Trophoblast cell (in vitro differentiated cells and primary cell): ENCODE measurements at places on chromosomes 6 and 20.

- no peak for DNase-seq
Measured at GRCh38 chr6:74814440-74814839, 391.4 kb downstream of the COL12A1 start.

- no peak for DNase-seq
Measured at GRCh38 chr20:14454296-14454695, 116.9 kb upstream of the FLRT3 start.

DNA sequence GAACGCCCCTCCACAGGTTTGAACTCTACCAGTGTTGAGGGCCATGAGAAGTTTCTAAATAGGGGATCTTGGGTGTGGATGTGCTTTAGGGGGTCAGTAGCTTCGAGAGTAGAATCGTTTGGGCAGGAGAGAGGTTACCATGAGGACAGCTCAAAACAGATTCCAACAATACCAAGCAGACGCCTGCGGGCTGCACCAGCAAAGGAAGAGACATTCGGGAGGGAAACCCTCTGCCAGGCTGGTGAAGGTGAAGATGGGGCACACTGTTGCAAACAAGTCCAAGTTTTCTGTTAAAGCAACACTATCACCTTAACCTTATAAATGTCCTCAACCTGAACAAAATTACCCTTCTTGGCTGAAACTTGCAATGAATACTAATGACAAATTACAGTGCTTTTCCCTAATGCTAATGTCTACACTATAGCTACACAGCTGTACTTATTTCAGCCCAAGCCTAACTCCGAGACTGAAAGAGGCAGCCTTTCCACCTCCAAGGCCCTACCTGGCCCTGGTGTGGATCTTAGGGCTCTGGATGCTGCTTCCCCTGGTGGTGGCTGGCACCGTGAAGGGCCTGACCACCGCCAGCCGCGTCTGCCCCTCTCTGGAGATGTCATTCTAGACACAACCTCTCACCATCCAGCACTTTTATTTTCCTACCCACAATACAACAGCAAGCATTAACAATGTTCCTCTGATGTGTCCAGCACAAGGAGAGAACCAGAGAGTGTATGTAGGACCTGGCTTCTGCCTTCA is 80.1 kb downstream of the DLL1 start:
- no peak for DNase-seq

DNA sequence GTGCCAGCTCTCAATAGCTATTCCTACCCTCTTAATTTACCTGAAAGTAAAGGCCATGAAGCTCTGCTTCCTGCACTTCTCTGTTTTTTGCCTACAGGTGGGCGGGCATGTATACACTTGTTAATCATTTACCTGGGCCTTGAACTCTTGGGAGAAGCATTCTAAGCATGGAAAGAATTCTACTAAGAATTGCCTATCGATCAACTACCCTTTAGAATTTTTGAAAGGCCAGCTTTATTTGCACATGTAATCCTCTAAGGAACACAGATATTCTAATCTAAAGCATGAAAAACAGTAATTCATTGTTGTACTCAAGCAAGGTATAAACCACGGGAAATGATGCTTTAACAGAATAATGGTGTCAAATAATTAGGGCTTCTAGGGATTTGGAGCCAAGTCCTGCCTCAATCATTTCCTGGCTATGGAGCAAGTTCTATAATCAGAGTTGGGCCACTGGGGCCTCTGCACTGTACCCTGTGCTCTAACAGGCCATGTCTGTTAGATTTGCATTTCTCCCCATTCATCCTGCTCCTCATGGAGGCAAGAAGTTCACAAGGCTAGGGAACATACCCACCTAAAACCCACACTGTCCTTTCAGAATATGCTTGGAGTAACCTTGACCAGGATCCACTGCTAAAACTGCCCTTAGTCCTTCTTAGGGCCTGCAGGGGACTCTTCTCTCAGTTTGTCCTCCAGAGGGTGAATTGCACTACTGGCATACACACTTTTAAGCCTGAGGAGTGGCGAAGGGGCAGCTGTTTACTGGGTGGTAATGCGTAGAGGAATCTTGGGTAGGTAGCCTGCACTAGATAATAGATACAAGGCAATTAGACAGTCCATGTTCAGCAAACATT is 276.4 kb upstream of the JAG1 start:
- DNase-seq, result no peak

DNA sequence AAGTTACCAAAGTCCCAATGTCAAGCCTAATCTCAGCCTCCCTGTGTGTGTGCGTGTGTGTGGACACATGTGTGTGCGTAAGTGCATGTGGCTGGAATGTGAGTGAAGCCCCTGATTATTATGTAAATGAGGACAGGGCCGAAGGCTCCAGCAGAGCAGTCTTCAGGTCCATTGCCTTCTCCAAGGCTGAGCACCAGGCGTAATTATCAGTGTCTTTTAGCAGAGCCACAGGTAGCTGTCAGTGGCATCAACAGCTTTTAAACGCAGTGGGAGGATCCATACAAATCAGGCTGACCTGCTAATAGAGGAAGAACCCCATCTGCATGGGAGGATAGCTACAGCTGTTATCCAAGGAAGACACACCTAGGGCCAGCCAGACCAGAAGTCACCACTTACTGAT is 324.3 kb upstream of the MOCS1 start:
- DNase-seq, result no peak

GRCh38 chr20:31868853-31869672 is 1.3 kb downstream of the DUSP15 start:
- no peak for DNase-seq

DNA sequence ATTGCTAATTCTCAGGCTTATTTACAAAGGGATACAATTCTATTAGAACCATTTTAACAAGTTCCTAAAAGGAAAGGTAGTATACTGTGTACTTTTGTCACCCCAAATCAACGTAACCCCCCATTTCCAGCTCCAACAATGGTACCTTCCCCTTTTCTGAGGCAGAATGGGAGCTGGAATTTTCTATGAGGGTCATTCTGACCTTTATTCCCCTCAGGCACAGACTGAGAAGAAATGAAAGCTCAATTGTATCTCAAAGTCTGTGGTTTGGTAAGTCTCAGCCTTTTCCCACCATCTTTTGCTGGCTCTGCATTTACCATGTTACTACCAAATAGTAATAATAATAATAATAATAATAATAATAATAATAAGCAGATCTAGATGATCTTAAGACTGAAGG is 571.0 kb downstream of the RNF144B start:
- no peak for DNase-seq

GRCh38 chr6:108164815-108165706 is 761 bp upstream of the NR2E1 start:
- DNase-seq, result no peak

- DNase-seq, result no peak
Measured at GRCh38 chr6:38714239-38715015, 684 bp upstream of the DNAH8 start.

GRCh38 chr20:37903317-37904007 is 535 bp downstream of the VSTM2L start:
- DNase-seq, result no peak

DNA sequence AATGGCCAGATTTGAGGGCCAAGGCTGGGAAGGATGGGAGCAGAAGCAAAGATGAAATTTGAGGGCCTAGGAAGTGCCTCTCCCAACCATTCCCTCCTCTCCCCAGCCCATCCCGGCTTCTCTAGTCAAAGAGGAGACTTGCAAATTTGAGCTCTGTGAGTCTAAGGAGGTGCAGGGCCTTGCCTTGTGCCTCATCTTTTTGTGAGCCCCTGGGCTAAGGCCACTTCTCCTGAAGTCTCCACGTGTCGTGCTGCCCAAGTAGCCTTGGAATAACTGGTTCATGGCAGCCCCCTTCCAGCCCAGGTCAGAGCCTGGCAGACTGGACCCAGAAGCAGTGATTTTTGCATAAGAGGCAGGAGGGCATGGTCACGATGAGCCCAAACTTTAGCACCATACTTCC is 6.7 kb downstream of the PTGIS start:
- DNase-seq, result no peak

GRCh38 chr20:37686762-37687477 is 6.9 kb upstream of the CTNNBL1 start:
- DNase-seq, result no peak

- no peak for DNase-seq
Measured at GRCh38 chr20:2610326-2610725, 42.1 kb upstream of the NOP56 start.

DNA sequence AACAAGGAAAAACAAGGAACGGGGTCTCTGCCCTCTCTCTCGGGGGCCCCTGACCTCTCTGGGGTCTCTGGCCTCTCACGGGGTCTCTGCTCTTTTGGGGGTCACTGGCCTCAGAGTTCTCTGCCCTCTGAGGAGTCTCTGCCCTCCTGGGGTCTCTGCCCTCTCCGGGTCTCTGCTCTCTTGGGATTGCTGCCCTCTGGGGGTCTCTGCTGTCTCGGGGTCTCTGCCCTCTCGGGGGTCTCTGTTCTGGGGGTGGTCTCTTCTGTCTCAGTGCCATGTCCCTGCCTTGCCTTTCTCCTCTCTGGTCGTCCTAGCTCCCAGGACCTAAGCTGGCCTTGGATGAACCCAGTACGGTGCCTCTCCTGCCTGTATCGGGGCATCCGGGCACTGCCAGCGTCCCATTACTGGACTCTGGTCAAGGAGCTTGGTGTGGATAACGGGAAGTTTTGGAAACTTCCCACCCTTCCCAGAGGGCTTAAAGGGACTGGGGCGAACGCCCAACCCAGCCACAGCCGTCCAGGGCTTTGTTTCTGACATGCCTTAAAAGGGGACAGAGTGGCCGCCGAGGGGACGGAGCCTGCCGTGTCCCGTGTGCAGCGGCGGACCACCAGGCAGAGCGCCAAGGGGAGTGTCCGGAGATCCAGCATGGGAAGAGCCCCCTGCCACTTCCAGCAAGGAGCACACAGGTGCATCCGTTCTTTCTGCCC is 24.7 kb upstream of the MRGBP start:
- DNase-seq, result no peak

DNA sequence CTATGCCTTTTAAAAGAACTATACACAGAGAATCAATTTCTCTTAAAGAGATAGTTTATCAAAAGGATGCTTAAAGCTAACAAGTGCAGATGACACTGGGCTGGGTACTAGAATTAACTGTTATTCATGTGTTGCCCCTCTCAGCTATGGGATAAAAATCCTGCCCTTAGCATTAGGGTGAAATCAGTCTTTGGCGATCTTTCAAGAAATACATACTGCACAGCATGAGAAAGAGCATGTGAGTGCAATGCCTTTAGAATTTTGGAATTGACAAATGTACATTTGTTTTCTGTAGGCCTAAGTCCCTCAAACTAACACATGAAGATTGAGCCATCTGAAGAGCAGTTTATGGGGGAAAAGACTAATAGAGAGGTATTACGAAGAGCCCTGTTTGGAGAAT is 115.4 kb downstream of the ZFP64 start:
- no peak for DNase-seq

- DNase-seq, result no peak
Measured at GRCh38 chr6:29760328-29760727, 37.1 kb downstream of the HLA-F start.

DNA sequence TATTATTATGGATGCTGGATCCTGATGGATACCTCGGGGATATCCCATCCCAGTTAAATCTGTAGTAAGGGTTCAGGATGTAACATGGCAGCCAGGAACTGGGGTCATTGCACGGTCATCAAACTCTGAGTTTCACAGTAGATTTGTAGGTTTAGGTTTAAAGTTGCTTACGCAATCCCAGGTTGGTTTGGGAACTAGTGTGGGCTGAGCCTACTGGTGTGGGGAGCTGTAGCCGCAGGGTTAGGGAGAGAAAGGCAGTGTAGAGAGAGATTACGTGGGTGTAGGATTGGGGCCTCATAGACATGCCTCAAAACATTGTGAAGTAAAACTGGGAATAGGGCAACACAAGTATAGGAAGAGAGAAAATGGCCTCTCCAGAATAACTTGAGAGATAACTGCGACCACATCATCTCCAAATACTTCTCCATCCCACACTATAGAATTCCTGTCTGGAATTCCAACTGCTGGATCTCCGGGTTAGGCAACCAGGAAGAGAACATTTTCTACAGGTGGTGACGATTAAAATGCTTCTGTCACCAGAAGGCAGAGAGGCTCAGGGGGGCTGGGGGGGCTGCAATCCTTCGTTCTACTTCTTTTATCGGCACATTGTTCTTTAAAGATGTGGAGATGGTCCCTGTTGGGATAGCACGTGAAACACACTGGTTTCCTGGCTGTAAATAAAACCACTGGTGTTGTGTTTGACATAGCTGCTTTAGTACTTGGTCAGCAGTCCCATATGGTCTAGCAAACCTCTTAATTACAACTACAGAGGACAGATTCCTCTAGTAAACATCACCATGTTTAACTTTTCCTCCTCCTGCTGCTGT is 44.9 kb upstream of the TMEM170B start:
- DNase-seq, result peak; percentile 18

- peak; percentile 82 for DNase-seq
Measured at GRCh38 chr6:87702589-87702945, 534 bp upstream of the AKIRIN2 start.

DNA sequence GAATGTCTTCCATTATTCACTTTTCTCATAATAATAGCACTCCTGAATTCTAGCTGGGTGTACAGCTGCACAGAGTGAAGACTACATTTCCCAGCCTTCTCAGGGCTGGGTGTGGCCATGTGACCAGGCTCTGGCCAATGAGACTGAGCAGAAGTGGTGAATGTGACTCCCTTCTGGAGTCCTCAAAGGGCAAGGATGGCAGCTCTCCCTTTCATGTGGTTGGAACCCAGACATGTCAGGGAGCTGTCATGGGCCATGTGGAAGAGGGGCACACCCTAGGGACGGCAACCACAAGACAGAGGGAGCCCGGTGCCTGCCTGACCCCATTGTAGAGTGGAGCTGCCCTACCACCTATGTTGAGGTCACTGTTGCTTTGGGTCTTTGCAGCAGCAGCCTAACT is 312.8 kb upstream of the SULF2 start:
- DNase-seq, result no peak

DNA sequence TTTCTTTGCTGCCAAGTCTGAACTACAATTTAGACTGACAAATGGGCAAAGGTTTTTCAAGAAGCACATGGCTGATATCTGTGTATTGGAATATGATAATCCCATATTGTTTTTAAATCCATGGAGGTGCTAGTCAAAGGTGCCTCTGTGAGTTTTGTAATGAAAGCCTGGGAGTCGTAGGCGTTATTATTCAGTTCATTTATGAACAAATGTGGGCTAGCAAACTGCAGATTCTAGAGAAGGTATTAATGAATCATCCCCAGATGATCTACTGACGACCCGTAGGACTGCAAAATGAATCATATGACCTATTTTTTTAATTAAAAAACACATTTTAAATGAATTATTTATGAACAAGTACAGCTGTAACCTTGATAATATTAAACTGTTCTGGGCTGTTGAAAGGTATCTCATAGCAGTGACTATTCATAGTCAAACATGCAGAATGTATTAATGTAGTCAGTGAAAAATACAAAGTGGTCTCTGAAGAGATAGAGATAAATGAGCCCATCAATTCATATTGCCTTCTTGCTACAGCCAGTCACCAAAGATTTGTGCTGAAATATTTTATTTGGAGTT is 1317.8 kb upstream of the MAP3K7 start:
- DNase-seq, result no peak

DNA sequence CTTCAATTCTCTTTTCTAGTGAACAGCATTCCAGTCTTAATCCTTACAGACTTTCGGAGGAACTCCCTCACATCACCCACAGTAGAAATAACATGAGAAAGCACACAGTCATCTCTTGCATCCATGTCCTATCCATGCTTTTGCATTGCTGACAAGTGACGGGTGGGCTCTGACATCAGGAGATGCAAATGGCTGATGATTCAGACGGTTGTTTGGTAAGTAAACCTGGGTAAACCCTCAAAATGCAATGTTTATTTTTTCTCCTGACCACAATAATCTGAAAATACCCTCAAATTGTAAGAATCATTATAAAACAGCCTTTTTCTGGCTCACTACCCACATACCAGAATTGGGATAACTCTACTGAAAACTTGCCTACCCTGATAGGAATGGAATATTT is 792.0 kb downstream of the MAFB start:
- DNase-seq, result no peak
